NCI-H1092 (cell line): ENCODE measurements at places on chromosomes 13 and 19.

GRCh38 chr19:17105556-17105955 is 30.0 kb downstream of the MYO9B start:
- no peak for DNase-seq

GRCh38 chr19:3808420-3809143 is 22.4 kb upstream of the MATK start:
- DNase-seq = no peak

- DNase-seq = no peak
These were observed 3.2 kb downstream of the KLF16 start for GRCh38 chr19:1860042-1860775.

- no peak for DNase-seq
These were observed 11.4 kb downstream of the NDFIP2 start for GRCh38 chr13:79492313-79492798.

DNA sequence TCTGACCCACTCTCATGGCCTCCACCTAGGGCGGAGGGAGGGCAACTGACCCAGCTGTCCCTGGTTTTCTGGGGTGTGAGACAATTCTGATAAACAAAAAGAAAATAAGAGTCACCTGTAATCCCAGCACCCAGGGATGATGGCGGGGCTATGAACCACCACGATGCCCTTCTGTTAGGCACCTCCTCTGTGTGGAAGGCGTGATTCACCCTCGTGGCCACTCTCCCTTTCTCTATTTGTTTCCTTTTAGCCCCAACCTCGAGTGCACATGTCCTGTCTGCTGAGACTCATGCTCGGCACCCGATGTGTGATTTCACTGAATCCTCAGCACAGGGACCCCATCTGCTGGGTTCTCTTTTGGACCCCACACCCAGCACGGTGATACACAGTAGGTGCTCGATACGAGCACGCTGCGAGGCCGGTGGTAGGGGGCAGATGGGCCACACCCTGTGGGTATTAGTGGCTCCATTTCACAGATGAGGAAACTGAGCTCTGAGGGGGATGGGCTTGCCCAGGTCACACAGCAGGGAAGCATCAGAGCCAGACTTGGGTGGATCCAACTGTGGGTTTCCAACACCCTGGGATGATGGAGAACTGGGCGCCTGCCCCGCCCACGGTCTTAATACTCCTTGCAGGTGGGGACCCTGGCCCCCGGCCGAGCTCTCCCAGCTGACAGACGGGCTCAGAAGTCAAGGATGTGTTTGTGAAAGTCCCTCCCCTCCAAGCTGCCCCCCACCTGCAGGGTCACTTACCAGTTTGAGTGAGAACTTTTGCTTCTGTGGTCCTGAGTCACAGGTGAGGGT is 24.9 kb downstream of the VRK3 start:
- DNase-seq = no peak

DNA sequence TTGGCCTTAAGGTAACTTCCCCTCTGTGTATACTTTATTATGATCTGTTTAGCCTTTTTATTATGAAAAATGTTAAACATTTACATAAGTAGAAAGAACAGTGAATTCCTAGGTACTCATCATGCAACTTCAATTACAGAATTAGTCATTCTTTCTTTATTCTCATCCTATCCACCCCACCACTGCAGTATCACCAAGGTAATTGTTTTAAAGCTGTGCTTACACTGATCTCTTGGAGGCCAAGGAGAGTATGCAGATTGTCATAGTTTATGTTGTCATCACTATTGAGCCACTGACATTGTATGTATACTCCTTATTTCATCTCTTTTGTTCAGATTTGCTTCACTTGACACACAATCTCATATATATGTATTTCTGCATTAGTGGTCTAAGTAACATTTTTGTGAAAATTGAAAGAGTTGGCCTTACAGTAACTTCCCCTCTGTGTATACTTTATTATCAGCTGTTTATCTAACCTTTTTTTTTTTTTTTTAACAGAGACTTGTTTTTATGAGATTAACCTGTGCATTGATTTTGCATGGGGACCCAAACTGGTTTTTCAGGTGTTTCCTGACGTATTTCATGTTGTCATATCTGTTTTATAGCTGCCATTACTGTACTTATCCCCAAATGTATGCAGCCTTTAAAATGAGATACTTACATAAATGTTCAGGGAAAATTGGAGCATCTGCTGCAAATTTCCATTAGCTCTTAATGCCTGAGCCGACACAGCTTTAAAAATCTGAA is 4.5 kb downstream of the ZNF507 start:
- no peak for DNase-seq

- no peak for DNase-seq
These were observed 952.0 kb downstream of the SLITRK5 start for GRCh38 chr13:88623150-88623549.

DNA sequence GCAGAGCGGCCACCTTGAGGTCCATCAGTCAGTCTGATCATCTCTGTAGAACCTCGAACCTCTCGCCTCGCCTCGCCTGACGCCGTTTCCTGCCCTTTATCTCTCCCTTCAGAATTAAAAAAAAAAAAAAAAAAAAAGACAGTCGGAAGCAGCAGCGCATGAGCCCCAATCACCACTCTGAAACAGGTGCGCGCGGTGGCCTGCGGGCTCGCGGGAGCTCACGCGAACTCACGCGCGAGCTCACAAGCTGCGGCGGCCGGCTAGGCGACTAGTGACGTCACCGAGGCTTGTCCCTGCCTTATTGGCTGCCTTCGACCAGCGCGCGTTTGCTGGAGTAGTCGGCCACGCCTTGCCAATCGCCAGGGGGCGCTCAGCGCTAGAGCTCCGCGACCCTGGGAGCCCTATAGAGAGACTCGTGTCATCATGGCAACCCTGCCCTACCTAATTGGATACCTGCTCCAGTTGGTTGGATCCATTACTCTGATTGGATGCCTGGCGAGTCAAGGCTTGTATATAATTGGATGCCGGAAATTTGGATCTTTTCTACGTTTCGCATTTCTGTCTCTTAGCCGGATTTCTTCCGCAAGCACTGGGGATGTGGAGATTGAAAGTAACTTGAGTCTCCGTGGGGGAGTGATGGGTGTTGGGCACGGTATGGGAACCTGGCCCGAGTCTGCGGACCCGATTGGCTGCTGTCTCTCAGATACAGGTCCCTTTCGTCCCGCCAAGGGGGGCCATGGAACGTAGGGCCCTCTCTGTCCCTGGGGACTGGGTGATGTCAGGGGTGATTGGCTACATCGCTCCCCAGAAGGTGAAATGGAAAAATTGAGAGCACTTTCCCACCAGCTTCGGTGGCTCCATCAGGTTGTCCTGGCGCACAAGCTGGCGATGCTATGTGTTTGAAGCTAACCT is 31.6 kb downstream of the SYT3 start:
- DNase-seq = no peak

GRCh38 chr13:47000165-47000564 is 103.3 kb upstream of the HTR2A start:
- no peak for DNase-seq

DNA sequence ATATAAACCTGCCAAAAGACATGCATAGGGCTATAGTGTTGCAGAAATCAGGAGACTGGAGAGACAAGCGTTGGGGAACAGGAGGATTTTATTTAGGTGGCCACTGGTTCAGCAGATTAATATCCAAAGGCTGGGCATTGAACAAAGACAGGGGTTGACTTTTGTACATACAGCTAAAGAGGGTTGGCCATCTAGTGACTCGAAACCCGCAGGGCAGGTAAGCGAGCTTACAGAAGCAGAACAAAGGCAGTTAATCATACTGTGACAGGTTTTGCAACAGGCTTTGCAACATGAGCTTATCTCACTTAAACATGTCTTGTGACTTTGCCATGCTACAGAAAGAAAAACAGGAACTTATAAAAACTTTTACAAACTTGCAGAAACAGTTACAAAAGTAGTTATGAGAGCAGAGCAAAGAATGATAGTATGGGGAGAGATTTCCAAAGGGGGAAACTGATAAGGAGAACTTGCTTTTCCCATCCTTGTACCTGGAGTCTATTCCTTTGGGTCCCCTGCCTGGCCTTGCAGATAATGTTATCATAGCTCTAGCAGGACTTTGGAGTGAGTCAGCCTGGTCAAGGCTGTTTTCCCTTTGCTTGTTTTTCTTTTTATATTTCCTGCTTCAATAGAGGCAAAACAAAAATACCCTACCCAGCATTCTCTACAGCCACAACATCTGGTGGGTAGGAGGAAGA is 234.2 kb downstream of the PCDH17 start:
- DNase-seq = no peak

GRCh38 chr19:38482496-38482895 is 49.0 kb downstream of the RYR1 start:
- no peak for DNase-seq

GRCh38 chr13:43749503-43749902 is 37.3 kb downstream of the ENOX1 start:
- no peak for DNase-seq

DNA sequence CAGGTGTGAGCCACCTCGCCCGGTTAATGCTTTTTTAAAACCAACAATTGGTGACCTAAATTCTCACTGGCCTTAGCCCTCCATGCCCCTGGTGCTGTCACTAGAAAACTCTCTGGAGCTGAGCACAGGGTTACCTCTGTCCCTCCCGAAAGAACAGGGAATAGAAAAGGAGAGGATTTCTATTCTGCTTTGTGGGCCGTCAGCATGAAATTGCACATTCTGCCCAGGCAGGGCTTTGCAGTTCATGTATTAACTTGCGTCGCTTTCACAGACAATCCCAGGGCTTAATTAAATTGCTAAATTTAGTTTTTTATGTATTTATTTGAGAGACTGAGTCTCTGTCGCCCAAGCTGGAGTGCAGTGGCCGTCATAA is 583 bp upstream of the ZNF480 start:
- no peak for DNase-seq

DNA sequence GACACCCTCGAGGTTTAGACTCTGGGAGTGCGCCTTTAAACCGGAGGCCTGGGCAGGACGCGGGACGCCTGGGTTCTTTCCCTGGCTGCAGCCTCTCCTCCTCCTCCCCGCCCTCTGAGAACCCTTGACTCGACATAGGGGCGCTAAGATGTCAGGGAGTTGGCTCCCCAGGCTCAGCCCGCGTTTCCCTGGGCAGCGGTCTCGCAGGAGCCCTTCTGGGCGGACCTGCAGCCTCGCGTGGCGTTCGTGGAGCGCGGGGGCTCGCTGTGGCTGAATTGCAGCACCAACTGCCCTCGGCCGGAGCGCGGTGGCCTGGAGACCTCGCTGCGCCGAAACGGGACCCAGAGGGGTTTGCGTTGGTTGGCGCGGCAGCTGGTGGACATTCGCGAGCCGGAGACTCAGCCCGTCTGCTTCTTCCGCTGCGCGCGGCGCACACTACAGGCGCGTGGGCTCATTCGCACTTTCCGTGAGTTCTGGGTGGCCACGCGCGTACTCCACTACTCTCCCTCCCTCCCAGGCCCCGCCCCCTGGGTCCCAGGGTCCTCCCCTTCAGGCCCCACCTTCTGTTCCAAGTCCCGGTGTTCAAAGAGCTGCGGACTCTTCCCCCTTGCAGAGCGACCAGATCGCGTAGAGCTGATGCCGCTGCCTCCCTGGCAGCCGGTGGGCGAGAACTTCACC is 1.3 kb downstream of the ICAM5 start:
- DNase-seq = no peak

DNA sequence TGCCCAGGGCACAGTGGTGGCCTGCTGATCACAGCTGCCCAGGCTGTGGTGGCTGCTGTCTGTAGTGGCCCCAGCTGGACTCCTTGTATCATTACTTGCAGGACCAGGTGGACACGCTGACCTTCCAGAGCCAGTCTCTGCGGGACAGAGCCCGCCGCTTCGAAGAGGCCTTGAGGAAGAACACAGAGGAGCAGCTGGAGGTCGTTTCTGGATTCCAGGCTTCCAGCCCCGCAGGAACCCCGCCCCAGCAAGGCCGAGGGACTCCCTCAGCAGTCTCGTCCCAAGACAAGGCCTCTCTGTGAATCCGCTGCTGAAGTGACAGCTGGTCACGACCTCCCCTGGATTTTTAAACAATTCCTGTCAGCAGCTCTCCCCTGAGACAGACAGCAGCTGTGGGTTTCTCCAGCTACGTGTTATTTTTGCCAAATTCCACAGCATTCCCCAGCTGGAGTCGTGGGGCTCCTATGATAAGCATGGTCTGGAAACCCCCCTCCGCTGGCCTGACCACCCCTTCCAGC is 98.3 kb downstream of the SLC7A1 start:
- DNase-seq = no peak

- no peak for DNase-seq
These were observed 158.7 kb downstream of the VWA8 start for GRCh38 chr13:41802043-41802683.

DNA sequence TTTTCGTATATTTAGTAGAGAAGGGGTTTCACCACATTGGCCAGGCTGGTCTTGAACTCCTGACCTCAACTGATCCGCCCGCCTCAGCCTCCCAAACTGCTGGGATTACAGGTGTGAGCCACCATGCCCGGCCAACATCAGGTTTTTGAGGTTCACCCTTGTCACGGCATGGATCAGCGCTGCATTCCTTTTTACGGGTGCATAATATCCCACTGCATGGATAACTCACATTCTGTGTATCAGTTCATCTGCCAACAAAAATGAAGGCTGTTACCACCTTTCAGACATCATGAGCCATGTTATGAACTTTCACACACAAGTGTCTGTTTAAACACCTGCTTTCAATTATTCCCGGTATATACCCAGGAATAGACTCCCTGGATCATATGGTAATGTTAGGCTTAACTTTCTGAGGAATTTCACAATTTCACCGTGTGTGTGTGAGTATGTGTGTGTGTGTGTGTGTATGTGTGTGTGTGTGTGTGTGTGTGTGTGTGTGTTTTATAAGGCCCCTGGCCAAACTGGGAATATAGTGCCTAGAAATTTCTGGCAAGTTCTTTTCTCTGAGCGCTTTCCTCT is 52.2 kb downstream of the AP1M1 start:
- no peak for DNase-seq

- DNase-seq = no peak
These were observed 27.7 kb downstream of the MAP2K2 start for GRCh38 chr19:4096049-4096892.

GRCh38 chr19:39160889-39161672 is 35.5 kb downstream of the PAK4 start:
- DNase-seq = no peak
